Lung microvascular endothelial cell (primary cell): ENCODE measurements at places on chromosomes 7 and 10. TPM values are rescaled to one million over a fixed set of nuclear protein-coding genes. Genes with fewer than 3 reads are reported as not detected.

Gene TWIST1
- total RNA-seq = 0.44 TPM in 1 of 2 replicates, not detected in the other

Gene FAM25C
- total RNA-seq = not detected in 2 replicates

Gene MYL10
- total RNA-seq = not detected in 2 replicates

DNA sequence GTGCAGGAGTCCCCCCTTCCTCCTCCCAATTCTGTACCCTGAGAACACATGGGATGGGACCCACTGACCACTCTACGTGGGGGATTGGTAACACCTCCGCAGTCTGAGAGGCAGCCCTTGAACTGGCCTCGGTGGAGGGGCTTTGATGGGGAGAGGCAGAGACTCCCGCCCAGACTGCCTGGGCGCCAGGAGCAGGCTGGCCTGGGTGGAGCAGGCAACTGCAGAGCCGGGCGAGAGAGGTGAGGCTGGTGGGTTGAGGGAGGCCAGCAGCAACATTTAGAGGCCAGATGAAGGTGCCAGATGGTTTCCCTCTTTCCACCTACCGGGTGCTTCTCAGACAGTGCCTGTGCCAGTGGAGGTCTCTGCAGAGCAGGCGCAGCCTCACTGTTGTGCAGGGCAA, 30.7 kb upstream of the ZNF467 start:
- DNase-seq = no peak

GRCh38 chr10:102342458-102342857, 53.0 kb upstream of the NFKB2 start:
- DNase-seq = no peak

- no peak for DNase-seq
Observed at GRCh38 chr7:117942780-117943179, 69.5 kb upstream of the CTTNBP2 start.

DNA sequence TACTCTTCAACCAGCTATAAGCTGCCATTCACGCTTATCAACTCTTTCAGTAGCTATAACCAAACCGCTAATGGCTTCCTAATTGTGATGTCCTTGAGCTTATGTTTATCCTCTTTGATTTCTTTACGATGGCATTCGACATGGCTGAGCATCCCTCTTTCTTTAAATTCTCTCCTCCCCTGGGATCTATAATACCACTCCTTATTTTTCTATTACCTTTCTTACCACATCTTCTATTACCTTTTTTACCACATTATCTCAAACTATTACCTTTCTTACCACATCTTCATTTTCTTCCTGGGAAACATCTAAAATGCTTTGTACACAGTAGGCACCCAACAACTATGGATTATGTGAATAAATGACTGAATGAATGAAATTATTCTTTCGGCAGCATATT, 13.1 kb downstream of the ZCWPW1 start:
- no peak for DNase-seq

DNA sequence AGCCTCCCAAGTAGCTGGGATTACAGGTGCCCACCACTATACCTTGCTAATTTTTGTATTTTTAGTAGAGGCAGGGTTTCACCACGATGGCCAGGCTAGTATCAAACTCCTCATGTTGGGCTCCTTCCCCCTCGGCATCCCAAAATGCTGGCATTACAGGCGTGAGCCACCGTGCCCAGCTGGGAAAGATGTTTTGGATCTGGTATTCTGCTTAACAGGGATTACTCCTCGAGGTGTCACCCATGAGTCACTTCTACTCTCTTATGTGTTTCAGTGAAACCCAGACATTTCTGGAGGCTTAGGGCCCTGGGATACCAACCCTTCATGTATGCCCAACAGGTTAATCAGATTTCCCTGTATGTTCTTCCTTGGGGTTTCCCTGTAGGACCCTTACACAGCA, 11.8 kb upstream of the OPN4 start:
- peak; percentile 13 for DNase-seq

DNA sequence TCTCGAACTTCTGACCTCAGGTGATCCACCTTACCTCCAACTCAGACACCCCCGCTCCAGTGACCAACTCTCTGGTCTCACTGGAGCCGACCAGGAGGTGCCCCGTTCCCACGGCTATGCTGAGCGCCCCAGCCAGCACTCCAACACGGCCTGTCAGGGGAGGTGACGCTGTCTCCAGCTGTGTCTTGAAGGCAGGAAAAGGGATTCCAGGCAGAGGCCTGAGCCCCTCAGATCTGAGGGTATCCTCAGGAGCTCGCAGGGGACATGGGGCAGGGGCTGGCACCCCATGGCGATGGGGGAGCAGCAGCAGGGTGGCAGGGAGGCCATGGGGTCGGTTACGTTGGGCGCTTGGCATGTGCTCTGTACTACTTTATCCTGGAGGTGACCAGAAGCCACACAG, 94.3 kb upstream of the RHEB start:
- no peak for DNase-seq

DNA sequence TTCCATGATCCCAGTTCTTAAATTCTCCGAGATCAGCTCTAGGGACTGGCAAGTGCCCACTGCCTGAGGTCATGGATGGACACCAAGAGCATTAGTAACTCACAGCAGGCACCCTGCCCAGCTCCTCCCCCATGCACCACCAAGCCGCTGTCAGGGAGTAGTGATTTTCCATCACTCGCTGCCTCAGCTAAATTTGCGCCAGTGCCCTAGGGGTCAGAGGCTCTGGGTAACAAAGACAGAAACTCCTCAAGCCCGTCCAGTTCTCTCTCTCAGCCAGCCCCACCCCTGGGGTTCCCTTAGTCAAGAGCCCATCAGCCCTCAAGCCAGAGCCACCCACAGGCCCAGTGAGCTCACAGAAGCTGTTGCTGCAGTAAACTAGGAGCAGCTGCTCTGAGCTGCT, 30.0 kb downstream of the PAX2 start:
- no peak for DNase-seq
